ENCODE measurements at places on chromosomes 3 and 15.

GRCh38 chr3:65873028-65873427, 165.7 kb downstream of the MAGI1 start:
- DNase-seq: no peak

- DNase-seq: no peak
Measured at GRCh38 chr15:101368861-101369642, 74.0 kb upstream of the SNRPA1 start.

- DNase-seq: no peak
Measured at GRCh38 chr3:141380987-141381386, 12.7 kb downstream of the ZBTB38 start.

- DNase-seq: no peak
Measured at GRCh38 chr3:134901461-134901860, 106.4 kb downstream of the EPHB1 start.

DNA sequence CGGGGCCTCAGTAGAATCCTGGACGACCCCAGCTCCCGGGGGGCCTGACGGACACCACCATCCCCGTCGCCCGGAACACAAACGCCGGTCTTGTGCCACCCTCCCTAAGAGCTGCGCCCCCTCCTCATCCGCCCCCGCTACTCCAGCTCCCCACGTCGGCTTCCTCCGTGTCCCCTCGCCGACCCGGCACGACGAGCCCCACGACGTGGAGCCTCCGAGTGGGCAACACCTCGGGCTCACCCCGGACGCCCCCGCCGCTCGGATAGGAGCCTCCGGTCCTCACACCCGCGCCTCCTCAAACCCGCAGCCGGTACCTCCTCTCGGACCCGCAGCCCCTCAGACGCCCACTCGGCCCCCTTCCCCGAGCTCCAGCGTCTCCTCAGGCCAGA, 525 bp downstream of the NPTN start:
- peak; percentile 6 for DNase-seq

DNA sequence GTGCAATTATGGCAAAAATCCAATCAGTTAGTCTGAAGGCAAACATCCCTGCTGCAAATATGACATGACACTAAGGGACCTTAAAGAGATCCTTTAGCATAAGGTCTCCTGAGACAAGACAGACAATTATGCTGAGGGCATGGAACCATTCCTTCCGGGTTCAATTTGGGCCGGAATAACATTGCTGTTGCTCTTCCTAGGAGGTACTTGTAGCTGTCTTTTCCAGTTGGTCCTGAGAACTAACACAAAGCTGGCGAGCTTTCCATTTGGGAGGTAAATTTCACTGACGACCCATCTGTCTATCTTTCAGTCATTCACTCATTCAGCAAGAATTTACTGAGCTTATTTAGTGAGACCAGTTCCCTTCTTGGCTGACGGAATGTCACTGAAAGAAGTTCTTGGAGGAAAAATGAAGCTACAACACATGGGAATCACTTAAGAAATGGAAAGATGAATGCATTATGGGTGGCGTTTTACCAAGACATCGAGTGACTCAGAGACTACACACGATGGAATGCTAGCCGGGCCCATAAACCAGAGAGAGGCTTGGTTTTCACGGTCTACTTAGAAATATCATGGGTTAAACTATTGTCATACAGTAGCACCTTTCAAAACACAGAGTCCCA, 215.5 kb downstream of the PDZRN3 start:
- DNase-seq: no peak

- no peak for DNase-seq
Measured at GRCh38 chr15:39512643-39513042, 68.2 kb upstream of the THBS1 start.

GRCh38 chr3:177827511-177828207, 630.4 kb upstream of the TBL1XR1 start:
- no peak for DNase-seq

- no peak for DNase-seq
Measured at GRCh38 chr3:115855911-115856310, 232.6 kb downstream of the GAP43 start.

GRCh38 chr3:46660543-46661523, 32.6 kb downstream of the ALS2CL start:
- DNase-seq: no peak

- no peak for DNase-seq
Measured at GRCh38 chr3:69500604-69501003, 114.7 kb upstream of the FRMD4B start.

GRCh38 chr3:30567139-30567753, 39.2 kb upstream of the TGFBR2 start:
- DNase-seq: no peak

GRCh38 chr3:59256230-59256629, 206.4 kb upstream of the CFAP20DC start:
- DNase-seq: no peak

GRCh38 chr3:72050771-72051170, 265.8 kb upstream of the PROK2 start:
- no peak for DNase-seq

DNA sequence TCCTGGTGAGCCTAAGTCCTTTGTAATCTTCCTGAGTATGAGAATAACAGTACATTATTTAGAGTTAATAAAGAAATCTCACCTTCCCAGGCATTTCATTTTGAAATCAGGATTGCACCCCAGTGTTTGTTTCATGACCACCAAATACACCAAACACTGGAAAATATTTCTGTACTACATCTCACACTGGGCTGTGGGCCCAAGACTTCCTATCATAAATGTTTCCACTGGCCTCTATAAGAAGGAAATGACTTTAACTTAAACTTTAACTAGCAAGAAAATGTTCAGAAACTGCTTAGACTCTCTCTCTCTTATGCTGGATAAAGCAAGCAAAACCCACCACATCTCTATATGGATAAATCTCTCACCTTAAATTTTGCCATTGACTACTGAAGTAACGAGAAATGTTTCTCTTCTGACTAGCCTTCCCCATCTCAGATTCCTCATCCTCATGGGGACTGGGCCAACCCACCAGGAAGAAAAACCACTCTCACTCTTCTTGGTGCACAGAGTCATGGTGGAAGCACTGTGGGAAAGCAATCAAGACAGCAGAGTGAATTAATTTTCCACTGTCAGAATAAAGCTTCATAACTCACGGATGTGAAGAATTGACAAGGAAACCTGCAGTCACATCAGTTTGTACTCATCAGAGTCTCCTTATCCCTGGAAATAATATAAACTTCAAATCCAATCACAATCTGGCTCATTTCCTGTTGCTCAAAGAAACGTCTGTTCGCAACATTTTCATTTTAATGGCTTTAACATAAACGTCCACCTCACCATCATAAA, 859.6 kb downstream of the EPHA3 start:
- no peak for DNase-seq

DNA sequence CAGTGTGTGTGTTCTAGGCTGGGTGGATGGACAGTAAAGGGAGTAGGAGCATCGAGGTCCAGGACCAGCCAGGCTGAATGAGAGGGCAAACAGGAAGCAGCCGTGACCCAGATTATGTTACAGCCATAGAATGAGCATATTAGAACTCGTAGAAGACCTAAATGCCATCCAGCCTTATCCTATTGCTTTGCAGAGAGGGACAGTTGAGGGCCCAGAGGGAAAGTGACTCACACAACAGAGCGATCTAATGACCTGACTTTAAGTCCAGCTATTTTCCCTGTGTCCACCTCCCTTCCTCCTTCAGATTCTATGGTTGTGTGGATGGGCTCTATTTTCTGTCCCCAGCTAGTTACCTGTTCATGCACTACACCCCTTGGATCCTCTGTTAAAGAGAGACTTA, 634.1 kb upstream of the TBL1XR1 start:
- DNase-seq: no peak

DNA sequence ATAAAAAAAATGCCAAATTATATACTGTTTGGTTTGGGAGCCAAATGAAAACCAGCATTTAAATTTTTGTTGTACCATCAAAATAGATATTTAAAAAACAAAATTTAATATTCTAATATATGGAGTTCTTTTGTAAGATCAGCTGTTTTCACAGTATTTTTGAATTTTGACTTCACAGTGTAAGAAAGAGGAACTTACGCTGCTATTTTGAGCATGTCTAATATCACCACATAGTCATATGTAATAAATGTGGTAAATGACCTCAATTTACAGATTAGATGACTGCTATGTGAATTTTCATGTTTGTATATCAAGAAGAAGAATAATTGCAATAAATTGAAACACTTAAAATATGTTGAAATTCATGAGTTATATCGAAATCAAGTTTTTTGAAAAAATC, 189.6 kb downstream of the ARRDC4 start:
- no peak for DNase-seq

GRCh38 chr3:55629432-55629831, 142.3 kb upstream of the WNT5A start:
- no peak for DNase-seq

- no peak for DNase-seq
Measured at GRCh38 chr3:196872316-196872715, 4.6 kb downstream of the SENP5 start.

DNA sequence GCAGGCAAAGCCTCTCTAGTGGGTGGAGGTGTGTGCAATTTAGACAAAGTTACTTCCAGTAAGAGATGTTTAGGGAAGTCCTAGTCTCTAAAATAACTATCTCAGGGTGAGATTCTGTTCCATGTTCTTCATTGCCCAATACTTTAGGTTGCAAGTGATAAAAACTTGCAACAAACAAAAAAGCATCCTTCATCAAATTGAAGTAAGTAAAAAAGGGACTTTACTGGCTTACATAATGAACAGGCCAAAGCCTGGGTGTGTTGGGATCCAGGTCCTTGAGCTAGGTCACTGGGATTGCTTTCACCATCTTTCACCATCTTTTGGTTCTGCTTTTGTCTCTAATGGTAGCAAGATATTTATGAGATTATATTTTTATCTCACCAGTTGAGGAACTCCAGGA, 38.3 kb downstream of the CX3CR1 start:
- no peak for DNase-seq

GRCh38 chr3:70182166-70182565, 130.3 kb downstream of the MDFIC2 start:
- no peak for DNase-seq

DNA sequence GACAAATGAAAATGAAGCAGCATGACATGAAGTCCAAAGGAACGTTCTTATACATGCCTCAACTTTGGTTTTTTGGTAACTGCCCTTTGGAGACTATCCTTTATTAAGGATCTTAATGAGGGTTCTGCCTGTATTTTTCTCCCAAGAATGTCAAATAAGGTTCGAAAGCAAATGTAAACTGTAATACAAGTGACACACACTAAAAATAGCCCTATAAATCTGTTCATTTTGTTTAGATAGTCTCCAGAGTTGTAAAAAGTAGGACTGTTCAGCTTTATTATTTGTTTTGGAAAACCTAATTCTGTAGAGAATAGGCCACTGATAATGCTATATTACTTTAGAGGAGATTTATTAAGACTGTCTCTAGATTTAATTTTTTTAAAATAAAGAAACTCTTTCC, 80.5 kb upstream of the CDIN1 start:
- DNase-seq: no peak

DNA sequence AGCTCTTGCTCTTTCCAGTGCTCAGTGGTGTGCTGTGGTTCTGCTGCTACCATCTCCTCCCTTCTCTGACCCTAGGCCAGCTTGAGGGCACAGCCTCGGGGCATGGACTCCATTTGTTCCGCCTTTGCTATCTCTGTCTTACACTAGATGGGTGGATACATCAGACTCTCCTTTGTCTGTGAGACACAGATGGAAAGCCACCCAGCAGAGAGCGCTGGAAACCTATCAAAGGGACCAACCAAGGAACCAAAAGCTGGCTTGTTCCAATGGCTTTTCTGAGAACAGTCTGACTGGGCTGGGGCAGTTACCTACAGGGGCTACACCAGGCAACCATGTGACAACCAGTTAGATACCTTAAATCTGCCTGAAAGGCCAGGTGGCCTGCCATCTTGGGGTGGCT, 63.8 kb downstream of the NPTN start:
- DNase-seq: no peak

- DNase-seq: no peak
Measured at GRCh38 chr15:40102897-40103858, 5.5 kb downstream of the BMF start.

DNA sequence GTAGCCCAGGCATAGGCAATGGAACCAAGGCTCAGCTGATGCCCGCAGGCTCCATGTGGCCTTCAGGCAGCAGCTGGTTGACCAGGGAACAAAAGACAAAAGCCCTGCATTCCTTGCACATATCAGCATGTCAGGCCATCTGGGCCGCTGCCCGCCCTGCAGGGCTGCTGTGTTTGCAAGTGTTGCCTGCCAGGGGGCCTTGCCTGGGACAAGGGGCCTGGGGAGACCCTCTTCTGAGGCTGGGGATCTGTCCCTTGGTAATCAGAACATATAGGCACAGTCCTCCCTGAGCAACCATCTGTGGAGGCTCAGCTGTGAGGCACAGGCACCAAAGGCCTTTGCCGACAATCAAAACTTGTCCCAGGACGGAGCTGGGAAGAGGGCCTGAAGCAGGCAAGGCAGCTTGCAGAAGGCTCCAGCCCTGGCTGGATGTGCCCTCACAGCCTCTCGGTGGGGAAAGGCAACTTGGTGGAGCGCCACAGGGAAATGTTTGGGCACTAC, 138.2 kb downstream of the TPRA1 start:
- DNase-seq: no peak

GRCh38 chr3:124587053-124587408, 143.2 kb upstream of the UMPS start:
- DNase-seq: no peak

GRCh38 chr3:194682694-194683310, 2.9 kb upstream of the FAM43A start:
- DNase-seq: no peak

DNA sequence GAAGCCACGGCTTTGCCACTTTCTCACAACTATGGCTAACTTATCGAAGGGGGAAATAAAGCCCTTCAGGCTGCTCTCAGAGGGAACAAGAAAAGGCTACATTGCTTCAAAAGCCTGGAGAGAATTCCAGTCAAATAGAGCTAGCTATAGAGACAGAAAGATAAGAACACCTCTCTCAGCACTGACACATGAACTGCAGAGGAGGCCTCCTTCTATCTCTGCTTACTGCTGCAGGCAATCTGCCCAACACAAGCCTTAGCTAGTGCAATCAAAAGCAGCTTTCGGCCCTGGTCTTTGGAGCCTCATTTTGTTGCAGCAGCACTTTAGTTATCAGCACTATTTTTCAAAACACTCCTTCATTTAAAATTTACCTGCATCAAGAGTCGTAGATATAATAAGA, 118.4 kb upstream of the ROBO1 start:
- DNase-seq: no peak

- DNase-seq: no peak
Measured at GRCh38 chr3:124076235-124076634, 84.3 kb upstream of the ROPN1 start.
